Right renal pelvis (tissue), 4 donors: ENCODE measurements at places on chromosomes 2 and 18. TPM values are rescaled to one million over a fixed set of nuclear protein-coding genes. Genes with fewer than 3 reads are reported as not detected.

The SH3RF3 gene
- polyA plus RNA-seq: 4.8 TPM

The TRIM54 gene
- polyA plus RNA-seq: 3.5 TPM

The KCNIP3 gene
- 14.6 TPM for polyA plus RNA-seq

The ANKRD36 gene
- 13.6 TPM for polyA plus RNA-seq

The ST8SIA3 gene
- not detected for polyA plus RNA-seq

The ACTR2 gene
- polyA plus RNA-seq: 177 TPM

The HMSD gene
- 1.5 TPM for polyA plus RNA-seq

The DTNA gene
- polyA plus RNA-seq: 15.3 TPM

DNA sequence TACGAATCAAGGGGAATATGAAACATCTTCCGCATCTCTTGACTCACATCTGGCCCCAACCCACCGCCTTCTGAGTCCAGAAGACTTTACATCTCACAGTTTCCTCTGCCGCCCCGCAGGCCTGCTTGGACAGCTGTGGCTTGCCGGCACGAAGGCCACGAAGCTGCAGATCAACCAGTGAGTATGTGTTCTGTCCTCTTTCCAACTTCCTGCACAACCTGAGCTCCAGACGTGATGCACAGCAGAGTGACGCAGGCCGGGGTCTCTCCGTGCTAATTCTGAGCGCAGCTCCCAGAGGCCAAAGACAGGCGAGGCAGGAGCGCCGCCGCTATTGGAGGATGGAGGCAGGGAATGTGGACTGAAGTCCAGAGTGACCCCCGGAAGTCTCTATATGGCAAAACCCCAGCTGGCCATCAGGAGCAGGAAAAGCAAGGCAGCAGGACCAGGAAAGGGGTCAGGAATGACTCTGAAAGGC, 93.5 kb downstream of the ZCCHC2 start:
- DNase-seq: no peak

DNA sequence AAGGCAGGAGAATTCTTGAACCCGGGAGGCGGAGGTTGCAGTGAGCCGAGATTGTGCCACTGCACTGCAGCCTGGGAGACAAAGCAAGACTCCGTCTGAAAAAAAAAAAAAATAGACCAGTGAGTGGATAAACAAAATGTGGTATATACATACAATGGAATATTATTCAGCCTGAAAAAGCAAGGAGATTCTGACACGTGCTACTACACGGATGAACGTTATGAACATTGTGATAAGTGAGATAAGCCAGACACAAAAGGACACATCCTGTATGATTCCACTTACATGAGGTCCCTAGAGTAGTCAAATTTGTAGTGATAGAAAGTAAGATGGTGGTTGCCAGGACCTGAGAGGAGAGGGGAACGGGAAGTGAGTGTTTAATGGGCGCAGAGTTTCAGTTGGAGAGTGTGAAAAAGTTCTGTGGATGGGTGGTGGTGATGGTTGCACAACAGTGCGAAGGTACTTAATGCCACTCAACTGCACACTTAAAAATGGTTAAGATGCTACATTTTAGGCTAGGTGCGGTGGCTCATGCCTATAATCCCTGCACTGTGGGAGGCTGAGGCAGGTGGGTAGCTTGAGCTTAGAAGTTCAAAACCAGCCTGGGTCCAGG, 38.3 kb downstream of the NIFK start:
- no peak for DNase-seq

- no peak for DNase-seq
Observed at GRCh38 chr2:127085317-127085681, 21.7 kb downstream of the BIN1 start.

- no peak for DNase-seq
Observed at GRCh38 chr2:12005886-12006681, 259.7 kb downstream of the LPIN1 start.

- no peak for DNase-seq
Observed at GRCh38 chr18:35502052-35502451, 4.3 kb upstream of the INO80C start.

- DNase-seq: no peak
Observed at GRCh38 chr18:57436191-57436964, 1.2 kb downstream of the ONECUT2 start.

- DNase-seq: no peak
Observed at GRCh38 chr2:219293736-219294231, 14.6 kb downstream of the DNAJB2 start.

- no peak for DNase-seq
Observed at GRCh38 chr2:162065767-162066166, 8.2 kb downstream of the DPP4 start.

- no peak for DNase-seq
Observed at GRCh38 chr2:221502270-221503010, 69.7 kb downstream of the EPHA4 start.

DNA sequence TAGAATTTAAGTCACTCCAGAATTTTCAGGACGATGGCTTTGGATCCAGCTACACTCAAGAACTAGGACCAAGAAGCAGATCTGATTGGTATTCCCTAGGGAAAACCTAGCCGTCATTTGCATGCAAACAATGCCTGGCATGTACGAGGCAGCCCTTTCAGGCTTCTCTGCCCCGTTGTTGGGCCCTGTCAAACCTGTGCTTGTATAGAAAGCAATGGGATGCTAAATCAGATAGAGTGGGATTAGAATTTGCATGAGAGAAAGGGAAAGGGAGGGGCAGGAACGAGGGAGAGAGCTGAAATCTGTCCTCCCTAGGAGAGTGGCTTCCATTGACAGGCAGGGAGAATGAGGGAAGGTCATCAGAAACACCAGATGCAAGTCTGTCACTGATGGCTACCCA, 28.6 kb downstream of the ARID5A start:
- no peak for DNase-seq

DNA sequence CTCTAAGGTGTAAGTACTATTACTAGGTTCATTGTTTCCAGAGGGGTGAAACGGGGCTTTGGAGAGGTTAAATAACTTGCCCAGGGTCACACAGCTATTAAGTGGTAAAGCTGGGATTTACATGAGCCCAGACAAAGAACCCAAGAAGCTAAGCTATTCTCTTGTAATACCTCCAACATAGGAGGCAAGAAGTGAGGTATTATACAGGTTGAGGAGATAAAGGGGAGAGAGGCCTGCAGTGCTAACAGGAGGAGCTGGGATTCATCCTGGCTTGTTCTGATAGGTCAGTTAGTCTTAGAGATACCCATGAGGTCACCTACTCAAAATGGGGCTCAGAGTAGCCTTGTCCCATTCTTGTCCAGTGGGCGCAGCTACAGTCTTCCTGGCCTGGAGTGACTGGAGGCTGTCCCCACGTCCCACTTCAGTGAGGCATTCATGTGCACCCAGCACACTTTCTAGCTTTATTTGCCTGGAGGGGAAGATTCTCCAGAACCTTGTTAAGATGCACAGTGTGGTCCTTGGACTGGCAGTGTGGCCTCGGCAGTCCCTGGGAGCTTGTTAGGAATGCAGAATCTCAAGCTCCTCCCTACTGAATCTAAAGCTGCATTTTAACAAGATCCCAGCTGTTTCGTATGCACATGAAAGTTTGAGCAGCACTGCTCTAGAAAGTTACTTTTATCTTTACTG, 63.5 kb downstream of the MEIS1 start:
- no peak for DNase-seq

DNA sequence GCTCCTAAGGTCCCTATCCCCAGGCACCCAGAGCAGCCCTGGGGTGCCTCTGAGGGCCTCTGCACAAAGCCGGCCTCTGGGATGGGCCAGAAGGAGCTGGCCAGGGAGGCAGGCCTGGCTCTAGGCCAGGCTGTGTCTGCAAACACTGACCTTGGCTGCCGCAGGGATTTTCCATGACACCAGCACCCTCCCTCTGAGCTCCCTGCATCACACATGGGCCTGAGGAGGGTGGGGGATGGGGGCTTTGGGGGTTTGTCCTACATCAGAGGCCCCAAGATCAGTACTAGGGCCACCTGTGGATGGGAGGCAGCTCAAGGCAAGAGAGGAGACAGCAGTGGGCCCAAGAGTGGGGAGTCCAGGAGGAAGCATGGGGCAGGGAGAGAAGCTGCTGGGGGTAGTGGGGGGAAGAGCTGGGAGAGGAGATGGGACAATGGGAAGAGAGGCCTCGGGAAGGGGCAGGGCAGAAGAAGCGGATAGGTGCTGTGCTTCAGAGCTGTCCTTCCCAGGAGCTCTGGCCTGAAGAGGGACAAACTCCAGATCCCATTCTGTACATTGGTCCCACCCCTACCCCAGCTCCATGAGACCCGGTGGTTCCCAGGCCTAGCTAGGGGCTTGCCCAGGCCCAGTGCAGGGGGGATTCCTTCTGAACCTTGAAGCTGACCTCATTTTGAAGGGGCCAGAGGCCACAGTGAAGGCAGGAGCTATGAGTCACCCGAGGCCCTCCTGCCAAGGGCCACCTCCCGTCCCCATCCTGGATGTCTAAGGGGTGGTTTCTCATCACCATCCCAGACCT, 28.0 kb downstream of the KCNK3 start:
- peak; percentile 32 for DNase-seq

DNA sequence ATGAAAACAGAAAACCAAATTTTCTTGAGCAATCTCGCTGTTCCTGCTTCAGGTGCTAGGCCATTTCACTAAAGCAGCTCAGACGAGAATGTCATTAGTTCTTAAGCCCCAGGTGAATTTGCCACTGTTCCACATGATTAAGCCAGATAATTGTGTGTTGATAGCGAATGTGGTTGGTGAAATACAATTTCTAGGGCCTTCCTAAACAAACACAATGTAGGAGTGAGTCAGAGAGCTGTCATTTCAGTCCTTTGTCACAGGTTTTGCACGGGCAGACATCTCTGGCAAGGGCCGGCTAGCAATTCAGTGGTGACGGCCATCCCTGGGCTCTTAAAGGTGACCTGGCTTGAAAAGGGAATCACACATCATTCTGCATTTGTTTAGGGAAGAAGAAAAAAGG, 170.7 kb downstream of the TMEM182 start:
- no peak for DNase-seq

DNA sequence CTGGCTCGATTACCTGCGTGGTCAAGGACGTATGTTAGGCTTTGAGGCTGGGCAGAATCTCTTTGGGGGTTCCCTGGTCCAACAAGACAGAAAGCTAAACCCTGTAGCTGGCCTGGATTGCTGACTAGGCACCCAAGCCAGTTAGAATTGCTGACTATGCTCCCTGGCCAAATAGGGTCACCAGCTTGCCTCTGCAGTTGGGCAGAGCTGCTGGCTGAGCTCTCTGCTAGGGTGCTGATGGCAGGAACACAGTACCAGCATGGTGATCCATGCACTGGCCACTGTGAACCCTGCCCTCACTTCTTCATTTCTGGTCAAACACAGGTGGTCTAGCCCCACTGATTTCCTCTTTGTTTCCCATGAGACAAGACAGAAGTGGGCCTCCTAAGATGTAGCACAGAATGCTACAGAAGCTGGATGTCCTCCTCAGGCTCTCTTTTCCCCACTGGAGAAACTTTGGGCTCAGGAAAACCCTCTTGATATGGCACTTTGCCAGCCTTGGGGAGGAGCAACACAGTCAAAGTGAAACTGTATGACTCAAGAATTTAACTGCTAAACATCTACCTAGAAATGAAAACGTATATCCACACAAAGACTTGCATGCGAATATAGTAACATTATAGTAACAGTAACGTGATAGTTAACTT, 20.8 kb downstream of the SP140L start:
- no peak for DNase-seq

DNA sequence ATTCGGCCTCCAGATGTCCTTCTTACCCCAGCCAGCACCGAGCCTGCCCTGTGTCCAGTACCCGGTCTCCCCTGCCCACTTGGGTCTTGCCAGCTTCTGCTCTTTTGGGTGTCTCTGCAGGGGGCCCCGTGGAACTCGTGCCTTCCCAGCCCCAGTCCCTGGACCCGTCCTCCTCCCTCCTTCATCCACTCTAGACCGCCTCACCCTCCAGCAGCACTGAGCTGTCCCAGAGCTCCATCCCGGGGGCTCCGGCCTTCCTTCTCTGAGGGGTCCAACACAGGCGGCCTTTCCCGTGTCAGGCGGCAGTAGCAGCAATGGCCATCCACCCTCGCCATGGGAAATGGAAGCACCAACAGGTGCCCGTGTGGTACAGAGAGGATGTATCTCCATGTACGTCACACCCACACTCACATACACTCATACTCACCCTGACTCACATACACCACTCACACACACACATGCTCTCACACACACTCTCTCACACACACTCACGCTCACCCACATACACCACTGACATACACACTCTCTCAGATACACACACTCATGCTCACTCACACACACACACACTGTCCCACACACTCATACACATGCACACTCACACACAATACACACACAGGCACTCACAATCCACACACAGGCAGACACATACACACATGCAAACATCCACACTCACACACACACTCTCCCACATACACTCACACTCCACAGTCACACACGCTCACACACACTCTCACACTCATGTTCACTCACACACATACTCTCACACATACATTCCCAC, 827.5 kb upstream of the SALL3 start:
- DNase-seq: no peak

DNA sequence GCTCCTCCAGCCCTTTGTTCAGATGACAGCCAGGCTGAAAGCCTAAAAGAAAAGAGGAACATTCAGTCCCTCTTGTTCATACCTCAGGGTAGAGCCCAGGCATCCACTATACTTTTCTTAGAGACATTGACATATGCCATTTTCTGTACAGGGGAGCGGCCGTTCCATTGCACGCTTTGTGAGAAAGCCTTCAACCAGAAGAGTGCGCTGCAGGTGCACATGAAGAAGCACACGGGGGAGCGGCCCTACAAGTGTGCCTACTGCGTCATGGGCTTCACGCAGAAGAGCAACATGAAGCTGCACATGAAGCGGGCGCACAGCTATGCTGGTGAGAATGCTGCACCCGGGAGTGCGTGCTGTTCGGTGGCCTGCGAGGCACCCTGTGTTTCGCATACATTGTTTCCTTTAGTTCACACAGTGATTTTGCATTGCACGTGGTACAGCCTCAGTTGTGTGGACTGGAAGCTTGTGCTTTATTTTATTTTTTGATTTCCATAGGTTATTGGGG, 138.2 kb downstream of the ZNF236 start:
- no peak for DNase-seq

GRCh38 chr2:218125095-218125494, 733 bp upstream of the CXCR2 start:
- DNase-seq: no peak

DNA sequence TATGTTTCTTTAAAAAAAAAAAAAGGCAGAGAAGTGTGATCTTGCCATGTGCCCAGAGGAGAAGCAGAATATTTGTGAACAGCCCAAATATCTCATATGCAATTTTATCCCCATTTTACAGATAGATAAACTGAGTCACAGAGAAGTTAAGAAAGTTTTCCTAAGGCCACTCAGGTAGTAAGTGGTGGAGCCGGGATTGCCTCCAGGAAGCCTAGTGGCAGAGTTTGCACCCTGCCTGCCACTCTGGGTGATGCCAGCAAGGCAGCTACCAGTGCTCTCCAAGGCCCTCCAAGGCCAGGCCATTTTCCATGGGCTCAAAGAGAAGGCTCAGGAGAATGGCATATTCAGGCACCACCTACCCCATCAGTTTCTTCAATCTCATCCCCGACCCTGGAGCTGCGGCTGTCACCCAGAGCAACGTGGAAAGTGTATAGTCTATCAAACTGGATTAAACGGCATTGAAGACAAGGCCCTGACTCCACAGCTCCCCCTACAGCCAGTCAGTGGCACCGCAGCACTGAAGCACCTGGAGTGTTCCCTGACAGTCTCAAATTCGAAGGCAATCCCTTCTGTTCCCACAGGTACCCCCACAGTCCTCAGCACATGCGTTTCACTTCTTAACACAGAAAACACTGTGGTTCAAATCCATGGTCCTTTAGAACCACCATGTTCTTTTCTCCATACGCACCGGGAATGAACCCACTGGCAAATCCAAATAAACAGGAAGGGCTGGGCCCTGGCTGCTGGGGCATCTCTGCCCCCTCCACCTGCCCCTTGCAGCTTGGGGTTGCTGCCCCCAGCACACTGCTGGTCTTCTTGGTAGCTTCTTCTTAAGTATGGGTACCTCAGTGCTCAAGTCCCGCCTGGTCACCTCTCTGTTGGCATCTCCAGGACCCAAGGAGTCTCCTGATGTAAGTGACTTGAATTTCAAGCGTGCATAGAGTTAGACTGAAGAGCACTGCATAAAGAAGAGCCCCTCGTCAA, 175.3 kb downstream of the INHBB start:
- no peak for DNase-seq
